ENCODE measurements at places on chromosomes 2 and 18. TPM values are rescaled to one million over a fixed set of nuclear protein-coding genes. Genes with fewer than 3 reads are reported as not detected.

Gene BMP10
- total RNA-seq = not detected

Gene POMC
- total RNA-seq = 36.4 TPM

Gene LIMS4
- total RNA-seq = 2.0 TPM

Gene CCDC148
- not detected for total RNA-seq

Gene FOXI3
- not detected for total RNA-seq

Gene PPP1R1C
- not detected for total RNA-seq

Gene MAB21L4
- not detected for total RNA-seq

Gene FMNL2
- 47.5 TPM for total RNA-seq

Gene CFC1
- 1.8 TPM for total RNA-seq

Gene CACNB4
- total RNA-seq = 5.4 TPM

Gene REG3A
- not detected for total RNA-seq

Gene CASP8
- total RNA-seq = 23.9 TPM

Gene UGT1A5
- not detected for total RNA-seq

Gene SKOR2
- total RNA-seq = not detected

Gene LOXHD1
- total RNA-seq = 2.4 TPM

DNA sequence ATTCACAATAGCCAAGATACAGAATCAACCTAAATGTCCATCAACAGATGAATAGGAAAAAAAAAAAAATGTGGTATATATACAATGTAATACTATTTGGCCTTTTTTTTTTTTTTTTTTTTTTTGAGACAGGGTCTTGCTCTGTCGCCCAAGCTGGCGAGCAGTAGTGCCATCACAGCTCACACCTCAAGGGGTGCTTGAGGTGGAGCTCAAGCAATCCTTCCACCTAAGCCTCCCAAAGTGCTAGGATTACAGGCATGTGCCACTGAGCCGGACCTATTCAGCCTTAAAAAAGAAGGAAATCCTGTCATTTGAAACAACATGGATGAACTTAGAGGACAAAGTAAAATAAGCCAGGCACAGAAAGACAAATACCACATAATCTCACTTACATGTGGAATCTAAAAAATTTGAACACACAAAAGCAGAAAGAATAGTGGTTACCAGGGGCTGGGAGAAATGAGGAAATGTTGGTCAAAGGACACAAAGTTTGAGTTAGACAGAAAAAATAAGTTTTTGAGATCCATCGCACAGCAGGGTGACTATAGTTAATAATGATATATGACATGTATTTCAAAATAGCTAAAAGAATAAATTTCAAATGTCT lies 26.0 kb downstream of the TLK1 start:
- no peak for DNase-seq

- no peak for DNase-seq
These were observed 261.8 kb downstream of the ERBB4 start for GRCh38 chr2:212276813-212277212.

DNA sequence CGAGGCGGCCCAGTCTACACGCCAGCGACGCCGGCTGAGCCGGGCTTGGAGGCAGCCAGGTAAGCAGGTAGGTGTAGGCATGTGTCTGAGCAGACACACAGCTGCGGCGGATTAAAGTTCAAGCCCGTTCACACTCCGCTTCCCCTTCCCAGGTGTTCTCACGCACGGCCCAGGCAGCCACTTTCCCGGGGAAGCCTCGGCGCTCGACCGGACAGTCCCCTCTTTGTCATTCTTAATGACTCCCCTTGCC lies 367 bp downstream of the TGFA start:
- DNase-seq = no peak

- no peak for DNase-seq
These were observed 150.2 kb upstream of the DOK6 start for GRCh38 chr18:69250305-69251151.

- DNase-seq = no peak
These were observed 13.9 kb downstream of the STAT1 start for GRCh38 chr2:190999949-191000665.

- no peak for DNase-seq
These were observed 40.1 kb downstream of the AMER3 start for GRCh38 chr2:130795431-130795830.

GRCh38 chr2:237501892-237502513 lies 15.0 kb downstream of the MLPH start:
- no peak for DNase-seq

- no peak for DNase-seq
These were observed 67.1 kb upstream of the YWHAQ start for GRCh38 chr2:9697909-9698308.

- DNase-seq = no peak
These were observed 55.2 kb downstream of the METTL4 start for GRCh38 chr18:2515908-2516625.

GRCh38 chr18:70021498-70021897 lies 73.8 kb upstream of the CD226 start:
- no peak for DNase-seq

DNA sequence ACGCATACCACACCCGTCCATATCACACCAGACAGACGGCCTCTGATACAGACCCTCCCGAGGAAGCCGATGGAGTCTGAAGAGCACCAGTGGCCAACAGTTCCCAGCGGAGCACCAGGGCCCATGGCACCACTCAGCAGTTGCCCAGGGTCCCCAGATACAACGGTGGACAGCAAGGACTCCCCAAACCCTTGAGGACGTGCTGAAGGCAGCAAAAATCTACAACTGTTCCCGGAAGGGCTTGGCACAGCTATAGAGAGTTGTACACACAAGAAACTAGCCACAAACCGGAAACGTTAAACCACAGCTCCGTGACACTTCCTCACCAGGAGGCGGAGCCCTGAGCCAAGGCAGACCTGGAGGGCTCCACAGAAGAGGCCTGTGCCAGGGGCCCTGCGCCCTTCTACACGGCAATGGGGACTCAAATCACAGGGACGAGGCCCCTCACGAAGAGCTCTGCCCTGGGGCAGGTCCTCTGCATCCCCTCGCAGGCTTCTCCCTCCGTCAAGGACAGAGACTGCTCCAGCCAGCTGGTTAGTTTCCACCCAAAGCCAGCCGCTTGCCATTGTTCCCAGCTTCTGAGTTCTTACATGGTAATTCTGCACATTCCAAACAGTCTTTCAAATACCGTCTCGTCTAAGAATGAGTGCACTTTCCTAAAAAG lies 133.4 kb downstream of the HDAC4 start:
- DNase-seq = no peak

GRCh38 chr18:63808125-63808524 lies 32.9 kb downstream of the SERPINB7 start:
- no peak for DNase-seq

DNA sequence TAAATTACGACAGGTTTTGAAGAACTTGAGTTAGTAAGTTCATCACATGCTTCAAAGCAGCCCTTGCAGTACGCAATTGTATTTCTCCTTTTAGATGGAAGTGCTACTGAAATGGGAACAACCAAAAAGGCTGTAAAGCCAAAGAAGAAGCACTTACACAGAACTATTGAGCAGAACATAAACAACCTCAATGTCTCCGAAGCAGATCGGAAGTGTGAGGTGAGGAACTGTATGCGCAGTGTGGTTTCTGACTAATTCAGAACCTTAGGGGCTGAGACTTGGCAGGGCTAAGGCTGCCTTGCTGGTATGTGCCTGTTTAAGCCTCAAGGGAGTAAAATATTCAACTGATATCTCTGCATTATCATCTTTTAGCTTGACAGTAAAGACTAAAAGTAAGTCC lies 8.4 kb downstream of the NCAPH start:
- no peak for DNase-seq

DNA sequence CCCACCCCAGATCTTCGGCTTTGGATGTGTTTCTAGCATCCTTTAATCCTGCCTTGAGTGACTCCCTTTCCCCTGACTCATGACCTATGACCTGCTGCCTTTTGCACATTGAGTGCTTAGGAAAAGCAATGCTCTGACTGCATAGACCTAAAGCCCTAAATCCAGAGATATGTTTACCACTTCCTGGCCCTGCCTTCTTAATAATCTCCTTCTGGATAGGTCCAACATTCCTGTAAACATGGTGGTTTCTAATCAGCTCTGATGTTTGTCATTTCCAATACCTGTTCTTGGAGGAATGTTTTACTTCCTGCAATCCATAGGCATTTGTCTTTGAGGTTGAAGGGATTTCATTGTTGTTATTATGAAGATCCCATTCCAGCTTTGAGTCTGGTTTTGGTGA lies 2.3 kb downstream of the SLC3A1 start:
- DNase-seq = no peak

- no peak for DNase-seq
These were observed 108.5 kb downstream of the PXDN start for GRCh38 chr2:1635823-1636222.

DNA sequence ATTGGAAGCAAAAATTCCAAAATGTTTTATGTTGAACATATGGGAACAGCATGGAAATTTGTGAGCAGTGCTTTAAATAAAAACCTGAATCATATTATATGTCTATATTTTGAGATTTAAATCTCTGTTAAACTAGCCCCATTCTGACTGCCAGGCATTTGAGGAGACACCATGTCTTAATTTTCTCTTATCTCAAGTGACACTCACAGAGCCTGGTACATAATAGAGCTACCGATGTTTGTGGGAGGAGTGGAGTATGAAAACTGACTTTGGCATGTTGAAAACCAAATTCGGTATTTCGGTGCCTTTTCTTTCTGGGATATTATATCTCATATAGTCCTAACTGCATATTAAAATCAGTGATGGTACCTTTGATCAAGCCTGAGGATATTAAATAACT lies 124.1 kb downstream of the PTPRM start:
- no peak for DNase-seq

GRCh38 chr2:195151711-195152110 lies 505.3 kb upstream of the SLC39A10 start:
- no peak for DNase-seq

DNA sequence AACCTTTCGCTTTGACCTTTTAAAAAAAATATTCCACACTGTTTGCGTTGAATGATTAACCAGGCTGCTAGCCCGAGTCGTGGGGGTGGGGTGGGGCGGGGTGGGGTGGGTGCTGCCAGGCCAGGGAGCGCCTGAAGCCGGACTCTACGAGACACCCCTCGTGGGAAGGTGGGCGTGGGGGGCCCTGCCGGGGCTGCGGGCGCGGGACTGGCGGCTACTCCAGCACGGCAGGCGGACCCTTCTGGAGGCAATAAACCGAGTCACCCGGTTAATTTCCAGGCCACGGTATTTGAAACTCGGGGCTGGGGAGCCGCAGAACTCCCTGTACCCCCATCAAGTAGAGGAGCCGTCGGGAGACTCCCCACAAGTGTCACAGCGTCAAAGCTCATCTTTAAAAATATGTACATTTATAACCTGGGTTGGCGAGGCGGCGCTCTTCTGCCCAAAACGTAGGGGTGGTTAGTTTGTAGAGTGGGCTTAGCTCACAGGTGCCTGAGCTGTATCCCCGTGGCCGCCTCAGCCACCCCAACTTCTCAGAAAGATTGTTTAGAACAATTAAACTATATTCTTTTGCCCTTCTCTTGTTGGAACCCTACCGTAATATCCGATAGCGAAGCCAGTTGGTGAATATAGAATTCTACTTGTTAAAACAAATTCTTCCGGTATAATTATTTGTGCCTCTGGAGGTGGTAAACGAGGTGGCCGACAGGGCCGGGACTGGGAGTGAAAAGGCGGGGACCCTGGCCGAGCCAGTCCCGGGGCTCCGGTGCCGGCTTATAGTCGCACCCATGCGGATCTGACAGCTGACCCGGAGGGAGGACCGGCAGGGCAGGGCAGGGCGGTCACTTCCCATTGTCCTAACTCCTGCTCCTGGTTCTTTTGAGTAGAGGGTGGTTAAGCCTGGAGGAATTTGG lies 1.4 kb downstream of the B3GNT2 start:
- DNase-seq = no peak

- DNase-seq = no peak
These were observed 11.4 kb downstream of the FLACC1 start for GRCh38 chr2:201345625-201346213.

- DNase-seq = no peak
These were observed 50.9 kb downstream of the ACTR2 start for GRCh38 chr2:65278531-65278981.

DNA sequence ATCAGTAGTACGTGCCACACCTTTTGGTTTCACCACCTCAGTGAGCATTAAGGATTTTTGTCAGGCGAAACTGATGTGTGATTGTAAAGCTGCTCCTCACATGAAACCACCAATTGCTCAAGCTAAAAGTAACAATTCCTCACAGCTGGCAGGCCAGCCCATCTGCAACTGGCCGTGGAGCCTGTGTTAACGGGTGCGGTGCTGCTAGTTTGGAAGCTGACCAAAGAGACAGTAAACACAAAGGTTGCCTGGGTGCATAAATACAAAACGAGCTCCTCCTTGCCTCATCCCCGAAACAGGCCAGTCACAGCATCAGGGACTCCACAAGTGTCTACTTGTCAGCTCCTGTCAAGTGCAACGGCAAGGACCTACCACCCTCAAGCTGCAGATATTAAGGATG lies 32.0 kb downstream of the LGALSL start:
- no peak for DNase-seq

- no peak for DNase-seq
These were observed 462.3 kb upstream of the SALL3 start for GRCh38 chr18:78517328-78517727.

GRCh38 chr2:128746356-128746755 lies 427.7 kb upstream of the HS6ST1 start:
- DNase-seq = no peak

DNA sequence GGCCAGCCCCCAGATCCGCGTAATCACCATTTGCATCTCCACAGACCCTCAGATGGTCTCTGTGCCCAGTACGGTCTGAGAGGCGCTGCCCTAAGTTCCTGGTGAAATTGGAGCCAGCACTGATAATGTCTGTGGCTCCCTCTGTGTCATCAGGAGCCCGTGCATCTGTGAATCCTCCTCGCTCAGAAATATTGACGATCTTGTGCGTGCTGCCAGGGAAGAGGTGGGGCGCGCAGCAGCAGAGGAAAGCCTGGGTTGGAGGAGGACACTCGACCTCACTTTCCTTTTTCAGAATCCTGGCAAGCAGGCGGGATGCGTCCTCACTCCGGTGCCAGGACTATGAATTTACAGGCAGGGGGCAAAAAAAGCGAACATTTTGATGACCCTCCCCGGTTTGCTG lies 686.1 kb upstream of the SALL3 start:
- DNase-seq = no peak

- DNase-seq = no peak
These were observed 16.2 kb downstream of the EPB41L3 start for GRCh38 chr18:5527603-5528002.

DNA sequence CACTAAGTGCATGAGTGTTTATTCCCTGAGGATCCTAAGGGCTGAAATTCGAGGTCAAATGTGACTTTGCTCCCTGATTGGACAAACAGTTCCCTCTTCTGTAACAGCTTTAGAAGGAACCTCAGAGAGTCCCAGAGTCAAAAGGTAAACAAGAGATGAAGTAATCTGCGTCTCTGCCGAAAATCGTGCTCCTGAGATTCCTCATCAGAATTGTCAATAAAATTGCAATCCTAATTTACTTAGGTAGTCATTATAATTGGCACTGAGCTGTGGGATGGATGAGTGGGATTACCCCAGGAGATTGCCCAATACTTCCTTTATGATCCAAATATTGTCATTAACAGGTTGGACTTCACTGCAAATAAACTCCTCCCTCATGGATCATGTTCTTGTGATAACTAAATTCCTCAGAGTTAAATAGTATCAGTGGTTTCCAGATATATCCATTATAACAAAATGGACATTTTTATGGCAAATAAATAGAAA lies 907 bp upstream of the SUCLG1 start:
- DNase-seq = no peak

Measured in omental fat pad (tissue), 4 donors.